Amniotic epithelial cell (primary cell): ENCODE measurements at places on chromosomes 2 and 18.

DNA sequence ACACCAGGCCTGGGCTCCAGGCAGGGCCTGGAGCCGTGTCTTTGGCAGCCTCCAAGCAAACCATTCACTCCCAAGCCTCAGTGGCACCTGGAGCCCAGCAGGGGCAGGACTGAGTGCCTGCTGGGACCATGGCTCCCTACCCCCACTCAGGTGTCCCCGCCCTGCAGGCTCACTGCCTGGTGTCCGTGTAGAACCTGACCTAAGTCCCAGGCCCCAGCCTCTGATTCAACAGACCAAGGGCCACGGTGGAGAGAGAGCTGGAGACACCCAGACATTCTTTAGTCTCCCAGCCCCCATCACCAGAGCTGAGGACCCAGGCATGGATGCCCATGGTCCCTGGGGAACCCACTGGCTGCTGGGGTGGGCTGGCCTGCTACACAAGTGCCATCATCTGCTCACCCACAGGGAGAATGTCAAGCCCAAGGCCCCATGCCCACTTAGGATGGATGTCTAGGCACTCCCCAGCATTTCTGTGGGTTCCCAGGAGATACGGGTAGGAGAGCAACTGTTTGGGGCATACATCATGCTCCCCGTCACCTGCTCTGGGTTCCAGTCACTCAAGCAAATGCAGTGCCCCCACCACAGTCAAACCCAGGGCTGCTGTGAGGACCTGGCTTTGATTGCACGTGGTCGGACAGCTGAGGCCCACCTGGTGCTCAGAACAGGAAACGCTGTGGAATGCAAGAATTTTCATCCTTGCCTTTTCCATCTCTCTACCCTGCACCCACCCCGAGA, 42.9 kb upstream of the ATG16L1 start:
- DNase-seq = no peak

DNA sequence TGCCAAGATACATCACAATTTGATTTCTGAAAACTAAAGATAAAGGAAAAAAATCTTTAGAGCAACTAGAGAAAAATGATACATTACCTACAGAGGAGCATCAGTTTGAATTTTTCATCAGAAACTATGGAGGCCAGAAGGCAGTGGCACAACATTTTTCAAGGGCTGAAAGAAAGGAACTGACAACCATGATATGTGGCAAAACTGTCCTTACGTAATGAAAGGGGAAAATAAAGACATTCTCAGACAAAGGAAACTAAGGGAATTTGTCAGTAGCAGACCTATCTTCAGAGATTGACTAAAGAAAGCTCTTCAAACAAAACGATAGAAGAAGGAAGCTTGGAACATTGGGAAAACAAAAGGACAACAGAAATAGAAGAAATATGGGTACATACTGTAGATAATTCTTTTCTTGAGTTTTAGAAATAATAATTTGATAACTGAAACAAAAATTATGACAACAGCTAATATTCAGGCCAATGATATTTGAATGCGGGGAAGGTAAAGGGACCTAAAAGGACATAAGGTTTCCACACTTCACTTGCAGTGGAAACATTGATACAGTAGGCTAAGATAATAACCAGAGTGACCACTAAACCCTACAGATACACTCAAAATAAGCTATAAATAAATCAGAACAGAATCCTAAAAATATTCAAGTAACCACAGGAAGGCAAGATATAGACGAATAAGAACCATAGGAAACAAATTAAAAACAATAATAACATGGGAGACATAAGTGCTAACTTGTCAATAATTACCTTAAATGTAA, 70.0 kb upstream of the NPAS2 start:
- DNase-seq = no peak

GRCh38 chr2:173286153-173286809, 68.4 kb upstream of the CDCA7 start:
- DNase-seq = no peak

GRCh38 chr18:12904012-12904516, 20.0 kb upstream of the PTPN2 start:
- peak; percentile 32 for DNase-seq

DNA sequence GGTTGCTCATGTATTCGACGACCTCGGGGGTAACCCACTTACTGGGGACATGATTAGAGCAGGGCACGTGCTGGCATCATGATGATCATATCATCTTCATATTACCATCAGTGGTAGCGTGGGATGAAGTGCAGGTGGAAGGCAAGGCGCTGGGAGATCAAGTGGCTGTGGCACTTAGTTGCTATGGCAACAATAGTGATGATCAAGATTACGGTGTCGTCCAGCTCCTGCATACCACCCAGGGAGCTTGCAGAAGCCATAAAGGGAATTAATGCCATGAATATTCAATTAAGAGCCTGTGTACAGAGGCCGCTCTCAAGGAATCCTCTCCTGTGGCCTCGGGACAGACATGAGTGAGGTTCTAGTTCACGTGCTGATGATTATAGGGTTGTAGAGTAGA, 237.2 kb upstream of the COPS8 start:
- no peak for DNase-seq

DNA sequence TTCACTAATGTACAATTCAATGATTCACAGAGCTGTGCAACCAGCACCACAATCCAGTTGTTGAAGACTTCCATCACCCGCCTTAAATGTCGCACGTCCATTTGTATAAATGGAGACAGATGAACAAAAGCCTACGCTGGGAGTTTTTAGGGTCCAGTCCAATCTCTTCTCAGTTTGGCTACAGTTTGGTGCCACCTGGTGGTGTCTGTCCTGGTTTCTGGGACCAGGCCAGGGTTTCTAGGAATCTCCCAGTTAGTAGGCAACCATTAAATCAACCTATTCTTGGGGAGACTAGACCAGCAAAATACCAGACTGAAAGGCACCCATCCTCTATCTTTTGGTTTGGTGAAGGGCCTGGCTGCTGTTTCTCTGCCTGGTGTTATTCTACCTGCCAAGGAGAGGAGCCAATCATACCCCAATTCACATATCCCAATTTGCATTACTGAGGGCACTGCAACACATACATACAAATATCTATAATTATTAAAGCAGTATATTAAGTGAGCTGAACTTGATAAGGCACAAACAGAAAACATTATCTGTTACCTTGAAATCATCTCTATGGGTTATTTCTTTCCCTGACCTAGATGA, 3.2 kb upstream of the DDX1 start:
- peak; percentile 54 for DNase-seq

- no peak for DNase-seq
Observed at GRCh38 chr2:53744395-53745065, 23.1 kb upstream of the CHAC2 start.

- DNase-seq = peak; percentile 52
Observed at GRCh38 chr2:108534584-108535356, 500 bp downstream of the LIMS1 start.

DNA sequence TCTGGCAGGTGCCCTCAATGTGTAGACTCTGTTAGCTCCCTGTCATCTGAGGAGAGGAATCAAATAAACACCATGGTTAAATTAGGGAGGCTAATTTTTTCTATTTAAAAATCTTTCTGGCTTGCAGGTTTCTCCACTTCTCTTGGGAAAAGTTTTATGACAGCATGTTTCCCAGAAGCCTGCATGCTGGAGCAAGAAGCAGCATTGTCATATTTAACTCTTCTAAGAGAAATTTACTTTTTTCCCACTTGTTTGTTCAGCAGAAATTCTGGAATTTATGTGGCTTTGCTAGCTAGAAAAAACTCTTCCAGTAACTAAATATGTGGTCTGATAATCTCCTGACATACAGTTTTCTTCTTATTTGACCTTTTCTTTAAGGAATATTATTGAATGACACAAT, 230.5 kb downstream of the PARD3B start:
- peak; percentile 52 for DNase-seq

- DNase-seq = no peak
Observed at GRCh38 chr2:96103761-96104486, 12.4 kb downstream of the ADRA2B start.

- peak; percentile 77 for DNase-seq
Observed at GRCh38 chr2:215269397-215270117, 42.3 kb upstream of the ATIC start.

DNA sequence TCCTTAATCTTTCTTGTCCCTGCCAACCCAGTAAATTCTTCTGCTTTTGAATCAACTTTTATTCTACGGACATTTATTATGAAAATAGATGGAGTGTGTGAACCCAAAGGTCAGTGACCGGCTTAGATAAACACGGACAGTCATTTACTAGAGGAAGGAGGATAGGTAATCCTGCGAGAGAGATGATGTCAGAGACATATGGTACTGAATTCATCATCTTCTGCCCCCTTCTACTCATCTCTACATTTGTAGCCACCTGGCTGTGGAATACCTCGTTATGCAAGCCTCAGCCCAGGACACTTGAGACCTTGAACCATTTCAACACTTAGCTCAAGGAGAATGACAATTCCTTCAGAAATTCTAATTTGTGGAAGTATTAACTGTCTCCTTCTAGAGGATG, 443.6 kb downstream of the TDRD15 start:
- DNase-seq = no peak

DNA sequence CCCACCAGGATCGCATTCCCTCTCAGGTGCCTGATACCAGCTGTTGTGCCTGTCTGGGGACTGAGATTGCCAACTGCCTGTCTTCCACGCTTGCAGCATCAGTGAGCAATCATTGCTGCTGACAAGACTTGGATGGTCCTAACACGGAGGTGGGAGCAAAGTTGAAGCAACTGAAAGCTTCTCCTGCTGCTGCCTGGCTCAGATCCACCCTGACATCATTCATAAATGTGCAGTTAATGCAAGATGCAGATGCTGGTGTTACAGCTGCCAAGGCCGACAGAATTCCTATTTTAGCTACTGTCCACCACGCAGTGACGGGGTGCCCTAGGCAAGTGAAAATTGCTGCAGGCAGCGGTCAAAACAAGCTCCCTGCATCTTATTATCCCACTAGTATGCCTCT, 131.4 kb downstream of the VWC2L start:
- no peak for DNase-seq

DNA sequence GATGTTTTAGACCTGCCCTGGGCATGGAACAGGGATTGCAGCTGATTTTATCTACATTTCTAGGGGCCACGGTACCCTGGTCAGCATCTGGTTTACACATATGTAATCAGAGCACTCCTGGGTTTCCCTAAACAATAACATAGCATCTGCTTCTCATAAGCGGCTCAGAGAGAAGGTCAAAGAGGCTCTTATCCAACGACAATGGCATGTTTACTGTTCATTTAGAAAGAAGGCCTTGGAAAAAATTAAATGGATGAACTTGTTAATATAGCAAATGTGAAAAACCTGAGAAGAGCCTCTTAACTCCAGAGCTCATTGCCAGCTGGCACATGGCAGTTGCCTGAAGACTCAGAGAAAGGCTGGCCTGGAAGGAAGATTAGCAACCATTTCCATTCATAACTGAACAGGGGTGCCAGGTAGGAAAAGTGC, 202.8 kb upstream of the THUMPD2 start:
- DNase-seq = no peak

GRCh38 chr2:42567806-42568400, 529 bp upstream of the MTA3 start:
- peak; percentile 24 for DNase-seq

- DNase-seq = peak; percentile 12
Observed at GRCh38 chr18:75161256-75162028, 47.5 kb downstream of the PTGR3 start.

DNA sequence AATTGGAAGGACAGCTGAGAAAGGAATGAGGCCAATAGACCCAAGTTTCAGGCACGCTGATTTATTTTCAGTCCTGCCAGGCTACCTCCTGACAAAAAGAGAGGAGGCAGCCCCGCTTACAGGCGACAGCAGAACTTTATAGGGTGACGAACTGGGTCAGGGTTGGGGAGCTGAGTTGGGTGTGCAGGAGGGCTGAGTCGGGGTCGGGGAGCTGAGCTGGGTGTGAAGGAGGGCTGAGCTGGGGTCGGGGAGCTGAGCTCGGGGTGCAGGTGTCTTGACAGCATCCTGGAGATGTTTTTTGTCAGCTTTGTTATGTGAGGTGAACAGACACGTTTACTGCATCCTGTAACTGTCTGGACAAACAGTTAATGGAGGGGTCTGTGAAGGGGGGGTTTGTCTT, 342.2 kb downstream of the ADCYAP1 start:
- DNase-seq = no peak

- peak; percentile 31 for DNase-seq
Observed at GRCh38 chr18:43830947-43831346, 553.7 kb upstream of the SYT4 start.

- DNase-seq = no peak
Observed at GRCh38 chr2:172704072-172704936, 31.3 kb upstream of the RAPGEF4 start.

GRCh38 chr18:68925268-68925667, 127.4 kb downstream of the CCDC102B start:
- DNase-seq = peak; percentile 1

GRCh38 chr2:44333994-44334393, 27.3 kb downstream of the PREPL start:
- DNase-seq = peak; percentile 63

DNA sequence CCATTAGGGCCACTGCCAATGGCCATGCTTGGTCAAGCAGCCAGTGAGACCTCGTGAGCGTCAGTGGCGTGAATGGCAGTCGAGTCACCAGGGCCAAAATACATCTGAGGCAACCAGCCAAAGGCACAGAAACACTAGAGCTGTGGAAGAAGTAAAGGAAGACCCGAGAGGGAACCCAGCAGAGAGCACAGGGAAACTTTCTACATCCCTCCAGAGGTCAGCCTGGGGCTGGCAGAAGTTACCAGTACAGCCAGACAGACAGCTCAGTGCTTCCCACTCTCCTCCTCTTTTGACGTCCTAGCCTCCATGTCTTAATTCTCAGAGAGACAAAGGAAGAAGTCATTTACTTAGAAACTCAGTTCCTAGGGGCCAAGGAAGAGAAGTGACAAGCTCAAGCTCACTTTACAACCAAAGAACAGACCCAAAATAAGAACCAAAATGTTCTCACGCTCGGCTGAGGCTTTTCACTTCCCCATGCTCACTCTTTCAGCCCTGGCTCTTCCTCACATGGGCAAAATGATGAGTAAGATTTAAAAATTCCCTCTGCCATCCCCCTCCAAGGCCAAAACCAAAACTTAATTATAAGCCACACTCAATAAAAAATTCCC, 8.7 kb downstream of the CYRIA start:
- DNase-seq = no peak

- peak; percentile 16 for DNase-seq
Observed at GRCh38 chr2:178882666-178883440, 75.6 kb upstream of the TTN start.

- DNase-seq = no peak
Observed at GRCh38 chr18:9741793-9742523, 33.9 kb downstream of the RAB31 start.

DNA sequence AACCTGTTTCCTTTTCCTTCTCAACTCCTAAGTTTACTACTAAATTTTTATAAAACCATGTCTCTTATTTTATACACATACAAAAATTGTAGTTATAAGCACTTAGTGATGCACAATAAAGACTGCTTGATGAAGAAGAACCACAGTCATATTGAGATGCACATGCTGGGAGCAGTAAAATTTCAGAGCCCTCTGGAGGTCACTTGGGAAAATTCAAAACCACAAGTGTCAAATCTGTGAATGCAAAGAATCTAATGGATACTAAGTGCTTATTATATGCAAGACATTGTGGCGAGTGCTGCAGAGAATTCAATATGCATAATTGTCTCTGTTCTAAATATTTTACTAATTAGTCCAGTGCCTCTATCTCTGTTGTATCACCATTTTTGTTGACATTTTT, 180.5 kb downstream of the VWC2L start:
- no peak for DNase-seq

GRCh38 chr2:217722883-217723472, 279.8 kb downstream of the TNS1 start:
- DNase-seq = peak; percentile 35
